IPS DF 6.9 (cell line): ENCODE measurements at places on chromosomes 16 and 17.

- DNase-seq = no peak
Measured at GRCh38 chr17:40447148-40447644, 3.9 kb downstream of the IGFBP4 start.

GRCh38 chr16:79726902-79727301 lies 126.4 kb upstream of the MAF start:
- DNase-seq = no peak

- no peak for DNase-seq
Measured at GRCh38 chr17:41360296-41360995, 9.2 kb downstream of the KRT33B start.

DNA sequence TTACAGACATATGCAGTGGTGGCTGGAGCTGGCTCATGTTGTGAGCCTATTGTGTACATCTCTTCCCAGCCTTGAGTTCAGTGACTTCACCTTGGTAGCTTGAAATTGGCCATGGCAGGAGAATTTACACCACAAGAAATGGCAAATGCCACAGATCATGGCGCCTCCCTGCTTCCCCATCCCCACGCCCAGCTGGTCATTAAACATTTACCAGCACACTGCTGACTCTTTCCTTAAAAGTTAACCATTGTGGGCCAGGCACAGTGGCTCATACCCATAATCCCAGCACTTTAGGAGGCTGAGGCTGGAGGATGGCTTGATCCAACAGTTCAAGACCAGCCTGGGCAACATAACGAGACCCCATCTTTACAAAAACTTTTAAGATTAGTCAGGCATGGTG lies 22.6 kb upstream of the ITGB4 start:
- no peak for DNase-seq

GRCh38 chr17:68835071-68835470 lies 120.1 kb downstream of the ABCA8 start:
- no peak for DNase-seq

DNA sequence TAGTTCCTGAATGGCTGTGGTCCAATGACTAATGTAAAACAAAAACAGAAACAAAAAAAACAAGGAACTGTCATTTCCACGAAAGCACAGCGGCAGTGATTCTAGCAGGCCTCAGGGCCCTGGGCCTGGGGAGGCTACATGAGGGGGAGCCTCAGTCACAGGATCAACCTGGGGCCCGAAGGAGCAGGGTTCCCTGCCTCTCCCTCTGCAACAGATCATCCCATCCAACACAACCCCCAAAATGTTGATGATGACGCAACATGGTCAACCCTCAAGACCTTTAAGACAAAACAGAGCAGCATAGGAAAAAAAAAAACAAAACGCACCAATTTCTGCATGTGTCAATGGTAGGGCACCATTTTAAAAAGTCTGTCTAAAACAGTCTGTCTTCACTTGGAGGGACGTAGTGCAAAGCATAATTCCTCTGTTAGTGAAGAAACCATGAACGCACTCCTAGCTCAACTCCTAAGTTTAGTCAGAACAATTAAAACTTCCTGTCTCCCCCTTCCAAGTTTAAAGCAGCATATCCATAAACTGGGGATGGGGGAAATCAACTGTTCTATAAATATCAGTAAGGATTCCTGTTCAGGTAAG lies 32.3 kb downstream of the AXIN2 start:
- DNase-seq = no peak

DNA sequence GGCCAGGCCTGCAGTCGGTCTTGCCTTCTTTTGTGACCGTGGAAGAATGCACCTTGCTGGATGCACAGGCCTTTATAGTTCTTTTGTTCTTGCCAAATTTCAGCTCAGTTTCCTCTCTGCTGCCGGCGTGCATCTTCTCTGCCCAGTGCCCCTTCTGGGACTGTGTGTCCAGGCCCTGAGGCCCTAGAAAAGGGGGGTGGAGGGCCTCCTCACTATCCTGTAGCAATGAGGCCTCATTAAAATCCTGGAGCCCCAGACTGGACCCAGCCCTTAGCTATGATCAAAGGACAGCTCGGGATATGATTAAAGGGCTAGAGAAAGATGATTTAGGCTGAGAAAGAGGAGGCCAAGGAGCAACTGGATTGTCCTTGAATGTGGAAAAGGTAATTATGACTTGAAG lies 229.8 kb downstream of the SEC14L1 start:
- DNase-seq = no peak

- no peak for DNase-seq
Measured at GRCh38 chr16:22008215-22009059, 526 bp downstream of the MOSMO start.

GRCh38 chr17:14730821-14731220 lies 429.9 kb downstream of the HS3ST3B1 start:
- DNase-seq = no peak

- no peak for DNase-seq
Measured at GRCh38 chr17:13601322-13601775, 380 bp downstream of the HS3ST3A1 start.

- DNase-seq = no peak
Measured at GRCh38 chr16:27703545-27703944, 153.6 kb downstream of the KATNIP start.

GRCh38 chr16:77500286-77500598 lies 65.4 kb upstream of the ADAMTS18 start:
- no peak for DNase-seq

DNA sequence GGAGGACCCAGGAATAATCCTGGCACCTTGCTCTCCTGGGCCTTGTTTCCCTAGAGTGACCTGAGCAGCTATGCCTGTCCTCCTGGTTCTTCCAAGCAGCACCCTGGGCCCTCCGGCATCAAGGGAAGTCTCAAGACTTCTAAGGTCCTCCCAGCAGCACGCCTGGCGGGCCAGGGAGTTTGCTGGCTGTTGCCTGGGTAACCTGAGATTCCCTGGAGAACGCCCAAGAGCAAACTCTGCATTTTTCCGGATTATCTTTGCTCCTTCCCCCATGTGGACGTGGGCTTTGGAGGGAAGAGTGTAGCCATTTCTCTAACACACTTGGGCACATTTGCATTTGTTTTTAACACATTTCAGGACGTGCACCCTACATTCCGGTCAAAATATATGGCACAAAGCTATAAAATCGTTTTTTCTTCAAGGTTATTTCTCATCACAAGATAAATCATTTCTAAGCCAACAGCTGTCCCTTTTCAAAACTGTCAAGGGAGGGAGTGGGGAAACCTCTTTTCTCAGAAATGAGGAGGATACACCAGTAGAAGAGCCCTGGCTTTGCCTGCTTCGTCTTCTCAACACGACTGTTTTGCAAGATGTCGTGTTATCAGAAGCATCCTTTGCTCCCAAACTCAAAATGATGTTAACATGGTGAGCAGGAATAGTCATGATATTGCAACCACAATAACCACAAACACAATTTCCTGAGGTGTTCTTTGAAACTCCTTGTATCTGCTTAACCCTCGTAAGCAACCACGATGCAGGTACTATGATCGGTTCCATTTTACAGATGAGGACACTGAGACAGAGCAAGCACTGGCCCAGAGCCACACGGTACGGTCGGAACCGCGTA lies 116.5 kb downstream of the ADCY9 start:
- no peak for DNase-seq

DNA sequence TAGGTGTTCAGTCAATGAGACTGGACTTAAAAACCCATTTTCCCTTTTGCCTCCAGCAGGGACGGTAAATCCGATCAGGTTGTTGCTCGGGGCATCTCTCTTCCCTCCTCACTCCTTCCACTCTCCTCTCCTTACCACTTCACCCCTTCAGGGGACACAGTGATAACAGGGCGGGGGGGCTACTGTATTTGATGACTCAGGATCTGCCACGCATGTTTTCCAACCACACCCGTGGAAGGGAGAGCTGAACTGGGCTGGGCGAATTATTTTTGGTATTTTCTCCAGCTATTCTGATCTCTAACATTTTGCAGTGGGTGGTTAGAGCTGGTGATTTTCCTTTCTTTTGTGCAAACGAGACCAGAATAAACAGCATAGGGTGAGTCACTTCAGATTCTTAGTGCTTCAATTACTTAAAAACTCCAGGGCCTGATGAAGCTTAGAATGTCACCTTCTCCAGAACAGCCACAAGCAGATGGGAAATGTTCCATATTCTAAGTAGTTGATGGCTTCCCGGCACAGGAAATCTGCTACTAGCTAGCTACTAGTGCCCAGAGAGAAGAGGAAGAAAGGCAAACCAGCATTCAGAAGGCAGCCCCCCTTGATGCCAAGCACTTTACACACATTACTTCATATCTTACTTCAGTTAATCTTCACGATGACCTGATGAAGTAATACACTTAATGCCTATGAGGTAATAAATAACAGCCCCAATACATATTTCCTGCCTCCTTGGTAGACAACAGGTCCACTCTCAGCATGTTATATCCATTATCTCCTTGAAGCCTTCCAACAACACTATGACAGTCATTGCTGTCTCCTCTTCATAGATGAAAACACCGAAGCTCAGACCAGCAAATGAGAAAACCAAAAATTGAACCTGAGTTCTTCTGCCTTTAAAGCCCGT lies 74.1 kb downstream of the ASIC2 start:
- no peak for DNase-seq

DNA sequence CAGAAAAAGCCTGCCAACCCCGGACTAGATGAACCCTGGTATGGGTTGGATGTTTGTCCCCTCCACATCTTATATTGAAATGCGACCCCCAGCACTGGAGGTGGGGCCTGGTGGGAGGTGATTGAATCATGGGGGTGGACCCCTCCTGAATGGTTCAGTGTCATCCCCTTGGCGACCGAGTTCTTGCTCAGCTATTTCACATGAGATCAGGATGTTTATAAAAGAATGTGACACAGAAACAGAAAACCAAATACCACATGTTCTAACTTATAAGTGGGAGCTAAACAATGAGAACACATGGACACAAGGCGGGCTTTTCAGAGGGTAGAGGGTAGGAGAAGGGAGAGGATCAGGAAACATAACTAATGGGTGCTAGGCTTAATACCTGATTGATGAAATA lies 576.0 kb upstream of the HSBP1 start:
- no peak for DNase-seq

DNA sequence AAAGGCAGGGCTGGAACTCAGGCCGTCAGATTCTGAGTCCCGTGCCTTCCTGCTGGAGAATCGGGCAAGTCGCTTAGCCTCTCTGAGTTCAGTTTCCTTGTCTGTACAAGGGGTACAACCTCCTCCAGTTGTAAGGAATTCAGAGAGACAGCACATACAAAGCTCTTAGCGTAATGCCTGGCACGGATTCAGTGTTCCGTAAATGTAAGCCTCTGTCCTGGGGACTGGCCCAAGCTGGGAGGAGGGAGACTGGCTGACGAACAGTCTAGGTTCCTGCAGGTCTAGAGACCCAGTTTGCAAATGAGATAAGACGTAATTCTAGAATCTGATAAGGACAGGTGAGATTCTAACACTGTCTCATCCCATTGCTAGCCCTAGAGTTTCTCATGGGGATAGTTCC lies 9.9 kb downstream of the METTL22 start:
- DNase-seq = no peak

GRCh38 chr17:80990921-80991644 lies 558 bp upstream of the CHMP6 start:
- DNase-seq = no peak

DNA sequence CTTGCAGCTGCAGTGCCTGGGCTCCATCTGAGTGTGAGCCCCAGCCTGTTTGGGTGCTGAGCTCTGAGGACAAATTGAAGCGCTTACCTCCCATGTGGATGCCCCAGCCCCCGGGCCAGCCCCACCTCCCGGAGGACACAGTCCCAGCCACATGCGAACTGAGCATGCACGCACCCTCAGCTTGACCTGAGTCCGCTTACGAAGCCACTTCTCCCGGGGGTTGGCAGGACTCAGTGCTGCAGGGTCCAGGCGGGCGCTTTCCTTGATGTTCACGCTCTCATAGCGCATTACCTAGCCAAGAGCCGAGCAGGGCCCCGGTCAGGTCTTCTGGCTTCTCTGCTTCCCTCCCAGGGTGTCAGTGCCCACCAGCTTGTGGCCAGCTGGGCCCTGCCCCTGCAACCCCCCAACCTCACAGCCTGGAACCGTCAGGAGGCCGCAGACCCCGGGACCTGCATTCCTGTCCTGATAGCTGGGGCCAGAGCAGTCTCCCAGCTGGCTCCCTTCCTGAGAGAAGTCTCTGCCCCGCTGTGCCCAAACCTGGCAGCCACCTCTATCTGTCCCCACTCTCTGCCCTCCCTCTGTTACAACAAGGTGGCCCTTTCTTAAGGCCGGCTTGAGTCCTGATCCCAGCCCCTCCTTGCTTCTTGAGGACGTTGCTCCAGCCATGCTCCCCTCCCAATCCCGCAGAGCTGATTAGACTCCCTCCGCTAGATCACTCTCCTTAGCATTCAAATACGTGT lies 24.0 kb downstream of the PIMREG start:
- DNase-seq = no peak

DNA sequence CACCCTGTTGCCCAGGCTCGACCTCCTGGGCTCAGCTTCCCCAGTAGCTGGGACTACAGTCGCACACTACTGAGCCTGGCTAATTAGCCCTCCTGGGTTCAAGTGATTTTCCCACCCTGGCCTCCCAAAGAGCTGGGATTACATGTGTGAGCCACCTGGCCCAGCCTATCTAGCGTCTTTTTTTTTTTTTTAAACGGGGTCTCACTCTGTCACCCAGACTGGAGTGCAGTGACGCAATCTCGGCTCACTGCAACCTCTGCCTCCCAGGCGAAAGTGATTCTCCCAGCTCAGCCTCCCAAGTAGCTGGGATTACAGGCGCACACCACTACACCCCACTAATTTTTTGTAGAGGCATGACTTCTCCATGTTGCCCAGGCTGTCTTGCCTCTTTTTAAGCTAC lies 33.3 kb downstream of the GLG1 start:
- DNase-seq = no peak

DNA sequence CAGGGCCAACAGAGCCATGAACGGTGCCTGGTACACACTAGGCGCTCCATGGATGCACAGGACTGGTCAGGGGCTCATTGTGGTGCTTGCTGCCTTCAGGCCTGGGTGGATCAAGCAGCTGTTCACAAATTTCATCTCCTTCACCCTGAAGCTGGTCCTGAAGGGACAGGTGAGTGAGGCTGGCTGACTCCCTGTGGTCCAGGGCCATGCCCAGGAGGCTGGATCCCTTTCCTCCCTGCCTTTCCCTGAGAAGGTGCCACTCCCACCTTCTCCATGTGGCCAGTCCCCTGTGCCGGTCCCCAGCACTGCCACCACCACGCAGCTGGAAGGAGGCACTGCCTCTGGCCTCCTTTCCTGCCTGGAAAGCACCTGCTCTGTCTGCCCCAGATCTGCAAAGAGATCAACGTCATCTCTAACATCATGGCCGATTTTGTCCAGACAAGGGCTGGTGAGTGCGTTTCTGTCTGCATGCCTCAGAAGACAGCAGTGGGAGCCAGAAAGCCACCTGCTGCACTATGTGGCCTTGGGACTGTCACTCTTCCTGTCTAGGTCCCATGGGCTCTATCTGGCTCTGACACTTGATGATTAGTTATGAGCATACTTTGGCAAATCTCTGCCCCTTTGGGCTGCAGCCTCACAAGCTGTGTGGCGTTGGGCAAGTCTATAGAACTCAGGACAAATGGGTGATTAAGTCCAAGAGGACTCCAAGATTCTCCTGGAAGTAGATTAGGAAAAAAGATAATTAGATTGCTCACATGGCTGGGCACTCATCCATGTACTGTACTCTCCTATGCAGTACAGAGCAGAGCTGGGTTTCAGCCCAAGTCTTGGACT lies 9.4 kb downstream of the CETP start:
- no peak for DNase-seq

GRCh38 chr17:67500261-67500660 lies 123.2 kb downstream of the PITPNC1 start:
- no peak for DNase-seq
